HuH-7.5 (cell line): ENCODE measurements at places on chromosomes 12 and 14.

DNA sequence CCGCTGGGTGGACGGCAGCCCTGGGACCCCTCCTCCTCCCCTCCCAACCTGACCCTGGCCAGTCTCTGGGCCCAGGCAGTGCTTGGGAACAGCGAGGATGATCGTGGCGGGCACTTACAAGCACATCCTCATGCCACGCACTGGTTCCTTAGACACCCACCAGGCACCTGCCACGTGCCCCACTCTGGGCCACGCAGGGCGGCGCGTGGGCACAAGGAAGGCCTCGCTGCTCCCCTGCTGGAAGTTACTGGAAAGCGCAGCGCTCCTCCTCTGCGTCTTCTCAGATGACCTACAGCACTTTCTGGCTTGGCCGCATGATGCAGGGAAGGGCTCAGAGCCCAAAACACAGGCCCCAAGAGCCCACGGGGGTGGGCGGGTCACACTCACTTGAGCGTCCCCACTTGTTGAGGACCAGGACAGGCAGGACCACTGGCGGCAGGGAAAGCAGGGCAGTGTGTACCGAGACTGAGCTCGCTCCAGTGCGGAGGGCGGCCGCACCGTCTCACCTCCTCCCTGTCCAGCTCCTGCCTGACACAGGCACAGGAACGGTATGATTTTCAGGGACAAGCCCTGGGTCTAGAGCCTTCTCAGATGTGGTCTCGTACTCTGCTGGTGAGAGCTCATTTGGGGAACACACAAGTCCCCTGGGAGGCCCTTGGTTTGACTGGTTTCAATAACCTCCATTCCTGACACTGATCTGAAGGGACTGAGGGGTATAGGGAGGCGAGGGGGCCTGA lies 128.3 kb upstream of the EVL start:
- no peak for DNase-seq

DNA sequence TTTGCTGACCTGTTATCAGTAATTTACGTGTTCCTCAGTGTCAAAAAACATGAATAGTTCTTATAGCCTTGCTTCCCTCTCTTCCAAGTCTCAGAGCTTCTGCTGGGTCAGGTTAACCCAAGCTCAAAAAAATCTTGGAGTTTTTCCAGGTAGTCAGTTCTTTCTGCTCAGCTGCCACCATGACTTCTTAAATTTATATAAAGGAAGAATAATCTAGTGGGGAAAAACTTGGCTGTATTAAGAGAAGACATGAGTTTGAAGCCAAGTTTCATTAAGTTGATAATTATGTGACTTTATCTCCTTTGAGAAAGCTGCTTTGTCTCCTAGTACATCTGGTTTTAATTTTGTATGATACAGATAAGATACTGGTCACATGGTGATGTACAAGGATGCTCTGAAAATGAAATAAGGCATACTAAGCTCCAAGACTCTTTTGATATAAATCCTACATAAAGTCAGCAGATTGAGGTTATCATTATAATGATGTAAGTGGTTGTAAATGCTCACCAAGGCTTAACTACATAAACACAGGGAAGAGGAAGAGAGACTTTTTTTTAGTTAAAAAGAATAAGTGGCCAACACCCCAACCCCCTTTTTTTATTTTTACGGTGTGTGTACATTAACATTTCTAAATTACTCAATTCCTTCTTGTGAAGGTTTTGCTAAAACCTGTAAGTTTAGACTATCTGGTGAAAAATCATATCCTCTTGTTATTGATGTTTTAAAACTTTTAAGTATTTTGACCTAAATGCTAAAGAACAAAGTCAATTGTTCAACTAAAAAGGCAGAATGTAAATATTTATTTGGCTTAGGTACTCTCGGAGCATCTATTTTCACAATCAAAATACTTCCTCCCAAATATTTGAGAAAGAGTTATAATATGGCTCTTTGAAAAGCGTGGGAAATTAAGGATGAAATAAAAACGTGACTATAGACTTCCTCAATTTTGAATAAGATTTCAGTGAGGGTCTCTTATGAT lies 84.1 kb upstream of the SLC38A2 start:
- no peak for DNase-seq

DNA sequence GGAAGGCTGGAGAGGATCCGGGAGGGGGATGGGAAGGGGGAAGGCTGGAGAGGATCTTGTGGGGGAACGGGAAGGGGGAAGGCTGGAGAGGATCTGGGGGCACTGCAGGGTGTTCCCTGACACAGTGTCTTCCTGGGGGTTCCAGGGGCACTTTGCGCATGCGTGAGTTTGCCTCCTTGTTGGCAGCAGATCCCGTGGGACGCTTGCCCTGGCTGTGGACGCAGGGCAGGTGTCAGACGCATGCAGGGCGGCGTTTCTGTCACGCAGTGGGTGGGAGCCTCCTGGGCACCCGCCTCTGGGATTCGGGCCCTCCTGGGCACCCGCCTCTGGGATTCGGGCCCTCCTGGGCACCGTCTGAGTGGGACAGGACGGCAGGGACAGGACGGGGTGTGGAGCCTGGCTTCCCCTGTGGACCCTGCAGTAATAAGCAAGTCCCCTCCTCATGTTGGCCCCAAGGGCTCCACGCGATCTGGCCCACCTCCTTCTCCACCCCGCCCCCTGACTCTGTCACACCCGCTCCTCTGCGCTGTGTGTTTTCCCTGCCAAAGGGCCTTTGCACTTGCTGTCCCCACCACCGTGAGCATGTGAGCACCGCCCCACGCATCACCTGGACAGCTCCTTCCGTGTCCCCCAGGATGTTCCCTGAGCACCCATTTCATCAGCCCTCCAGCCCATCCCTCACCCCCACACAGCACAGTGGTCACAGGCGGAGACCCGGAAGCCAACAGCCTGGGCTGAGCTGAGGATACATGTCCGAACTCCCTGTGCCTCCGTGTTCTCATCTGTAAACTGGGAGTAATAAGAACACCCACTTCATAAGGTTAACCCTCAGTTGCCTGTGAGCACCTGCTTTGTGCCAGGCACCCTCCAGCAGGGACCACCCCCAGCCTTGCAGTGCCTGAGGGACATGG lies 4.4 kb downstream of the MMP17 start:
- DNase-seq = no peak

DNA sequence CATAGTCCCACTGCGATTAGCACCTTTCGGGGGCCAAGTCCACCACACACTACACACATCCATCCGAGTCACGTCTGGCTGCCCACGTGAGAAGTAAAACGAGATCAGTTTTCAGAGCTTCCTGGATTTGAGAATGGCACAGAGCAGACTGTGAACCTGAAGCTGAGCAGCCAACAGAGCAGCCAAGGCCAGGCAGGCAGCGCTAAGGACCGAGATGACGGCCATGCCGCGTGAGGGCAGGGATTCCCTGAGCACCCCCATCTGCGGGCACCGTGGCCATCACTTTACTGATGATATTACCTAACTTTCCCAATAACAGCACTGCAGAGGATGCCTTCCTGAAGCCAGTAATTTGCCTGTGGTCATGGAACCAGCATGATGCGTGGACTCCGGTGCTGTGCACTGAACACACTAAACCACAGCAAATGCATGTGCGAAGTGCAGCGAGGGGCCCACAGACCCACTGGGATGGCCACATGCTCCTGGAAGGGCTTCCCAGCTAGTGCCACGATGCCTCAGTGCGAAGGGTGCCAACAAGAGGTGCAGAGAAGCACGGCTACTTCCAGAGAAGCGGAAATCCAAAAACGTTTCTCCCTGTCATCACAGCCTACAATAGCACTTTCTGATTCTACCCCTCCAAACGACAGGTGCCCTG lies 56.0 kb downstream of the RNF34 start:
- no peak for DNase-seq

- DNase-seq = no peak
These were observed 105.2 kb downstream of the BICD1 start for GRCh38 chr12:32211900-32212156.

GRCh38 chr12:62873826-62874448 lies 61.0 kb downstream of the PPM1H start:
- DNase-seq = no peak

DNA sequence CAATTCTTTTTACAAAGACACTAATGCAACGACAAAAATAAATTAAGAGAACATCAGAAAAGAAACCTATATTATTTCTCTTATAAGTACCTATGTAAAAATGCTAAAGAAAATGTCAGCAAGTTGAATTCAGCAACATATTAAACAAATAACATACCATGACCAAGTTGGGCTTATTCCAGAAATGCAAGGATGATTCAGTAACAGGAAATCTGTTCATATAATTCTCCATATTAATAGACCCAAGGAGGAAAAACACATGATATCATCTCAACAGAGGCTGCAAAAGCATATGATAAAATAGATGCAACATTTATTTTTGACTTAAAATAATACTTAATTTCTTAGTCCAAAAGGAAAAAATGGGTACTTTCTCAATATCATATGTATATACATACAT lies 25.1 kb upstream of the GPHB5 start:
- no peak for DNase-seq

DNA sequence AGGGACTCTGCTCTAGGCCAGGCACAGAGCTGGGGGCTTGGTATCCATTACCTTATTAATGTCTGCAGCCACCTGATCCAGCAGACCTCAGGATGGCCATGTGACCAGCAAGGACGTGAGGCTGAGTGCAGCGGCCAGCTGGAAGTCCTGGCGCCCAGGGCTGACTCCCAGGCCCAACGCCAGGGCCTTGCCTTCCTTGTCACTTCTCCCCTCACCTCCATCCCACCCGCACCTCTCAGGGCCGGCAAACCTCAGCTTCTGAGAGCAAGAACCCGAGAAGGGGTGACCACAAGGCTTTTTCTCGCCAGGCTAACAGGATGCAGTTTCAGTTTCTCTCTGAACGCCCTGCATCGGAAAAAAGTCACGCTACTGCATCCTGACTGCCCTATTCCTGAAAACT lies 15.4 kb downstream of the RAB35 start:
- no peak for DNase-seq

DNA sequence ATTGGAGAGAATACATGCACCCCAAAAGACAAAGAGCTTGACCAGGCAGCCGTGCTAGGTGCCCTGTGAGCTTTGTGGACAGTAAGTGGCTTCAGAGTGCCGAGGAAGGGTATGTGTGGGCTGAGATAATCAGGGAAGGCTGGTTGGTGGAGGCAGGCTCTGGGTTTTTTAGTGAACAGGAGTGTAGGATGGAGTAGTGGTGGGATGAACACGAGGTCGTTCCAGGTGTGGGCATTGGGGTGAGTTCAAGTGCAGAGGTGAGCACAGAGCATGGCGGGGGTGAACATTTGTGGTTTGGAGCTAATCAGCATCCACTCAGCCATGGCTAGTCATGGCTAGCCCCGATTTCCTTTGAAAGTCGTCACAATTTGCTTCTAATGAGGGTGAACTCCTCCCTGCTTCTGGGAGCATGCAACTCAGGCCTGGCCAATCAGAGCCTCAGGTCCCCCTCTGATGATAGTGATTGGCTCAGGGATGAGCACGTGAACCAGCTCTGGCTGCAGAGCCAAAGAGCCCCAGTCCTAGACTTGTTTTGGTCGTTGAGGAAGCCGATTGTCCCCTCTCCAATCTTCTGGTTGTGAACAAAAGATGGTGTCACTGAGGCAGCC lies 40.7 kb upstream of the TCL1B start:
- DNase-seq = no peak

GRCh38 chr12:51643951-51644350 lies 52.9 kb downstream of the SCN8A start:
- no peak for DNase-seq

- DNase-seq = no peak
These were observed 241.7 kb upstream of the PDE3A start for GRCh38 chr12:20126601-20127000.

DNA sequence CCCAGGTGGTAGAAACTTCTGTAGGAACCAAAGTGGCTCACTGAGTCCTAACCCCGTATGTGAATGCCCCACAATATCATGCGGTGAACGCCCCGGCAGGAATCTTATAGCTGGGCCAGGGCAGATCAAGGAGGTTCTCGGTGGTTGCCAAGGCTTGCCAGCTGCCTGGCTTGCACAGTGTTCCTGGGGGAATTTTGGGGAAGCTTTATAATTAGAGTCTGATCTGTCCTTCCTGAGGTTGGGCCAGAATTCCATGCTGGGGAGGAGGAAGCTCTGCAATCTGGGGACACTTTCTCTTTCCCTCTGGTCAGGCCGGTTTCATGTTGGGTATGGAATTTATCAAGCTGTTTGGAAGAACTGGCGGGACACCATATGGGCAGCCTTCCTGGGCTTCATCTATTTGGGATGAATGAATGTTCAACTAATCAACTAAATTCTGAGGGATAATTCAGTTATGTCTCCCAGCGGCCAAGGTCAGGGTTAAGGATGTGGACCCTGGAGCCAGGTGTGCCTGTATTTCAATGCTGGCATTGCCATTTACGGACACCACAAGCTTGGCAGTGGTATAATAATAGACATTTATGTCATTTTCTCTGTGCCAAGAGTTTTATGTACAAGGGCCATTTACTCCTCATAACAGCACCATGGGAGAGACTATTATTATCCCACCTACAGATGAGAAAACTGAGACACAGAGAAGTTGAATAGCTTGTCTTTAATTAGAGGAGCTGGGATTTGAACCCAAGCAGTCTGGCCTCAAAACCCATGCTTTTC lies 54.3 kb downstream of the SVOP start:
- DNase-seq = no peak

DNA sequence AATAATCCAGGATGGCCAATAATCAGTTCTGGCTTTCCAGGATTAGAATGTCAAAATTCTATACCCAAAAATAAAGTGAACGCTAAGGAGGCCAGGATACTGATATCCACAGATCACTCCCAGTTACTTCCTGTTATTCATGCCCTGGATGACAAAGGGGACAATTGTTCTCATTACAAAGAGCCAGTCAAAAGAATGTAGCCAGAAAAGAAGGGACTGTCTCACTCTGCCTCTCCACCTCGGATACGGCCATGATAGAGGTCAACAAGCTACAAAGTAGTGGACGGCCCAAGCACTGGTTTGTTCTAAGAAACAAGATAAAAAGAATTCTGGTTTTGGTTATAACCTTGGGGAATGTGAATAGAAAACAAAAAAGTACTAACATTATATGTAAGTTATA lies 116.1 kb upstream of the ATF7IP start:
- no peak for DNase-seq

DNA sequence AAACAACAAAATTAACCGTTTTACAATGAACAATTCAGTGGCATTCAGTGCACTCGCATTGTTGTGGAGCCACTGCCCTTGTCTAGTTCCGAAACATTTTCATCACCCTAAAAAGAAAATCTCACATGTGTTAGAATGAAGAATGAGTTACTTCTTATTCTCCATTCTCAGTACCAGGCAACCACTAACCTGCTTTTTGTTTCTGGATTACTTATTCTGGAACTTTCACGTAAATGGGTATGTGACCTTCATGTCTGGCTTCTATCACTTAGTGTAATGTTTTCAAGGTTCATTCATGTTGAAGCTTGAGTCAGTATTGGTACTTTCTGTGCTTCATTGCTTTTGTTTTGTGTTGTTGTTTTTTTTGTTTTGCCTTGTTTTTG lies 15.6 kb downstream of the RCOR1 start:
- no peak for DNase-seq

- DNase-seq = no peak
These were observed 1.4 kb upstream of the STON2 start for GRCh38 chr14:81401420-81402122.

GRCh38 chr14:28746247-28746646 lies 20.3 kb upstream of the FOXG1 start:
- DNase-seq = no peak

DNA sequence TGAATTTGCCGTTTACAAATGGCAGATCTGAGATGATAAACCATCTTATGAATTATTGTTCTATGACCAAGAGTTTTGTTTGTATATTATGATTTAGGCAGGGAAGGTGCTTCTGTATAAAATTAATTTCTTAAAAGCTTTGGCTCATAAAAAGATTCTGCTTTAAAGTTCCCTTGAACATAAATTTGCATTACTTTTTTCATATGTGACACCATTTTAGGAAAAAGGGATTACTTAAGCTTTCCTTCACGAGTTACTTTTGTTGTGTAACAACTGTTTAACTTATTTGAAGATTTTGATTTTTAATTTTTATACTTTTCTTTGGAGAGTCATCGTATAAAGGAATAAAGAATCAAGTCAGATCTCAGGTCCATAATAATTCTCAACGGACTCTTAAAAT lies 3.3 kb downstream of the ETNK1 start:
- no peak for DNase-seq
